ENCODE measurements at places on chromosomes 11 and 22. TPM values are rescaled to one million over a fixed set of nuclear protein-coding genes. Genes with fewer than 3 reads are reported as not detected.
A peak's percentile ranks its signal among the peaks of the same experiment; 100 is the strongest.

- no peaks in the 10 kb centered on the region for H3K27me3 ChIP-seq
- no peak overlapping the region for H3K4me3 ChIP-seq
- no peaks in the 10 kb centered on the region for H3K4me1 ChIP-seq
- no peak for DNase-seq
- H3K36me3 ChIP-seq: peaks cover 59% of the 10 kb centered on the region
Measured at GRCh38 chr11:108693852-108694251, 29.0 kb downstream of the DDX10 start.

DNA sequence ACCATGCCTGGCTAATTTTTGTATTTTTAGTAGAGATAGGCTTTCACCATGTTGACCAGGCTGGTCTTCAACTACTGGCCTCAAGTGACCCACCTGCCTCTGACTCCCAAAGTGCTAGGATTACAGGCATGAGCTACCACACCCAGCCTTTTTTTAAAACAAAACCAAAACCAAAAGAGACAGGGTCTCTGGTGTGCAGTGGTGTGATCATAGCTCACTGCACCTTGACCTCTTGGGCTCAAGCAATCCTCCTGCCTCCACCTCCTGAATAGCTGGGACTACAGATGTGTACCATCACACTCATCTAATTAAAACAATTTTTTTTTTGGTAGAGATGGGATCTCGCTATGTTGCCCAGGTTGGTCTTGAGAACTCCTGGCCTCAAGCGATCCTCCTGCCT is 77.7 kb downstream of the PTPRJ start:
- H3K4me1 ChIP-seq: peaks cover 53% of the 10 kb centered on the region
- no peaks in the 10 kb centered on the region for H3K27me3 ChIP-seq
- H3K27ac ChIP-seq: no peak overlapping the region
- no peak for DNase-seq
- no peak overlapping the region for H3K4me3 ChIP-seq
- no peaks in the 10 kb centered on the region for H3K36me3 ChIP-seq

Gene SAA1
- total RNA-seq: 13.3 TPM

Gene LSP1
- total RNA-seq: 78.2 TPM

- peaks cover 47% of the 10 kb centered on the region for H3K36me3 ChIP-seq
- H3K27me3 ChIP-seq: no peaks in the 10 kb centered on the region
- H3K4me3 ChIP-seq: peak overlapping the region; percentile 98
- peak overlapping the region; percentile 97 for H3K27ac ChIP-seq
- peaks cover 31% of the 10 kb centered on the region for H3K4me1 ChIP-seq
- no peak for DNase-seq
Measured at GRCh38 chr11:65859812-65860277, 388 bp upstream of the MUS81 start.

Gene OR5J2
- not detected for total RNA-seq

Gene ZC3H12C
- 14.8 TPM for total RNA-seq

GRCh38 chr22:40156001-40156516 is 21.7 kb upstream of the TNRC6B start:
- peaks cover 5% of the 10 kb centered on the region for H3K4me1 ChIP-seq
- H3K27ac ChIP-seq: no peak overlapping the region
- no peak overlapping the region for H3K4me3 ChIP-seq
- no peaks in the 10 kb centered on the region for H3K36me3 ChIP-seq
- H3K27me3 ChIP-seq: no peaks in the 10 kb centered on the region
- DNase-seq: no peak

DNA sequence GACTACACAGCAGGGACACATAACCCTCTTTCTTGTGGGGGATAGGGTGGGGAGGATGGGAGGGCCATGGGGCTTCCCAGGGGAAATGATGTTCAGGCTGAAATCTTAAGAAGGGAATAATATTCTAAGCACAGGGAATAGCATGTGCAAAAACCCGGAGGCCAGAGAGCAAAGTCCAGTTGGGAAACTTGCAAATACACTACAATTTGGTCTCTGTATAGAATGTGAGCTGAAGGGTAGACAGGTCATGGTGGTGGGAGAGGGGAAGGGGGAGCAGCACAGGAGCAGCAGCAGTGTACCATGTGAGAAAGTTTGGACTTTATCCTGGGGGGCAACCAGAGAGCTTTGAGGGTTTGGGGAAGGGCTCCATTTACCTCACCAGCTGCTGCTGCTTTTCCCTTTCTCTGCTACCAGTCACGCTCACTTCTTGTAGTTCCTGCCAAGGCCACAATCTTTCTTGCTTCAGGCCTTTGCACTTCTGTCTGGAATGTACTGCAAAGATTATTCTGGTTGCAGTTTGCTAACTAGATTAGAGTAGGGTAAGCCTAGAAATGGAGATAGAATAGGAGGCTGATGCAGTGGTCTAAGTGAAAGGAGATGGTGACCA is 43.0 kb downstream of the KREMEN1 start:
- H3K27ac ChIP-seq: no peak overlapping the region
- no peak for DNase-seq
- peaks cover 2% of the 10 kb centered on the region for H3K4me1 ChIP-seq
- H3K4me3 ChIP-seq: no peak overlapping the region
- no peaks in the 10 kb centered on the region for H3K36me3 ChIP-seq
- no peaks in the 10 kb centered on the region for H3K27me3 ChIP-seq

Gene VSIG10L2
- not detected for total RNA-seq

DNA sequence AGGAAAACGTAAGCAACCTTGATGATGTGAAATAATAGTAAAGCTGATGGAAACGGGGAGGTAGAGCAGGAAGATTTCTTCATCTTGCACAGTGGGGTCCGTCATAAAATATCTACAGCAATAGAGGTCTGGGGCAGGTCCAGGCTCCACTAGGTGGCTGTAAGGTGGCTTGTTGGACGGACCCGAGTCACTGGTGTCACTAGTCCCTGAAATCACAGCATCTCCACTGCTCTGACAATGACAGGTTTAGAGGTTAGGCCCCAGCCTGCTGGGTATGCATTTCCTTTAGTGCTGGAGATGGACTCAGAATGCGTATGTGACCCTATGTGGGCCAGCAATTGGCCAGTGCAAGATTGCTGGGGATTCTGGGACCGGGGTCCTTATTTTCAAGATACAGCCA is 25.2 kb upstream of the CLDN5 start:
- H3K36me3 ChIP-seq: no peaks in the 10 kb centered on the region
- no peaks in the 10 kb centered on the region for H3K4me1 ChIP-seq
- no peak overlapping the region for H3K27ac ChIP-seq
- H3K27me3 ChIP-seq: no peaks in the 10 kb centered on the region

GRCh38 chr11:132559331-132560036 is 972.8 kb downstream of the OPCML start:
- H3K27ac ChIP-seq: no peak overlapping the region
- no peak for DNase-seq
- H3K36me3 ChIP-seq: no peaks in the 10 kb centered on the region
- no peaks in the 10 kb centered on the region for H3K27me3 ChIP-seq
- no peak overlapping the region for H3K4me3 ChIP-seq

Gene IL18
- 49.9 TPM for total RNA-seq

DNA sequence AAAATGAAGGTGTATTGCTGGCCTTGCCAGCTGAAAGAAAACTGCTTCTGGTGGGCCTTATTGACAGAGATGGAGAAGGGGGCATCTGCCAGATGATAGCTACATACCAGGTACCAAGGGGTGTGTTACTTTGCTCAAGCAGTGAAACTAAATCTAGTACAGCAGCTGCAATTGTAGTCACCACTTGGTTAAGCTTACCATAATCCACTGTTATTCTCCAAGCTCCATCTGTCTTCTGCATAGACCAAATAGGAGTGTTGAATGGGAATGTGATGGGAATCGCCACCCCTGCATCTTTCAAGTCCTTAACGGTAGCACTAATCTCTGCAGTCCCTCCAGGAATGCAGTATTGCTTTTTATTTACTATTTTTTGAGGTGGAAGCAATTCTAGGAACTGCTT is 45.8 kb upstream of the LIN7C start:
- no peak for DNase-seq
- H3K36me3 ChIP-seq: no peaks in the 10 kb centered on the region
- no peak overlapping the region for H3K27ac ChIP-seq
- no peaks in the 10 kb centered on the region for H3K27me3 ChIP-seq
- no peak overlapping the region for H3K4me3 ChIP-seq
- H3K4me1 ChIP-seq: no peaks in the 10 kb centered on the region

- no peaks in the 10 kb centered on the region for H3K36me3 ChIP-seq
- H3K4me3 ChIP-seq: no peak overlapping the region
- H3K27ac ChIP-seq: no peak overlapping the region
- DNase-seq: no peak
- peaks cover 31% of the 10 kb centered on the region for H3K4me1 ChIP-seq
- H3K27me3 ChIP-seq: no peaks in the 10 kb centered on the region
Measured at GRCh38 chr11:86459002-86459385, 84.3 kb downstream of the CCDC81 start.

DNA sequence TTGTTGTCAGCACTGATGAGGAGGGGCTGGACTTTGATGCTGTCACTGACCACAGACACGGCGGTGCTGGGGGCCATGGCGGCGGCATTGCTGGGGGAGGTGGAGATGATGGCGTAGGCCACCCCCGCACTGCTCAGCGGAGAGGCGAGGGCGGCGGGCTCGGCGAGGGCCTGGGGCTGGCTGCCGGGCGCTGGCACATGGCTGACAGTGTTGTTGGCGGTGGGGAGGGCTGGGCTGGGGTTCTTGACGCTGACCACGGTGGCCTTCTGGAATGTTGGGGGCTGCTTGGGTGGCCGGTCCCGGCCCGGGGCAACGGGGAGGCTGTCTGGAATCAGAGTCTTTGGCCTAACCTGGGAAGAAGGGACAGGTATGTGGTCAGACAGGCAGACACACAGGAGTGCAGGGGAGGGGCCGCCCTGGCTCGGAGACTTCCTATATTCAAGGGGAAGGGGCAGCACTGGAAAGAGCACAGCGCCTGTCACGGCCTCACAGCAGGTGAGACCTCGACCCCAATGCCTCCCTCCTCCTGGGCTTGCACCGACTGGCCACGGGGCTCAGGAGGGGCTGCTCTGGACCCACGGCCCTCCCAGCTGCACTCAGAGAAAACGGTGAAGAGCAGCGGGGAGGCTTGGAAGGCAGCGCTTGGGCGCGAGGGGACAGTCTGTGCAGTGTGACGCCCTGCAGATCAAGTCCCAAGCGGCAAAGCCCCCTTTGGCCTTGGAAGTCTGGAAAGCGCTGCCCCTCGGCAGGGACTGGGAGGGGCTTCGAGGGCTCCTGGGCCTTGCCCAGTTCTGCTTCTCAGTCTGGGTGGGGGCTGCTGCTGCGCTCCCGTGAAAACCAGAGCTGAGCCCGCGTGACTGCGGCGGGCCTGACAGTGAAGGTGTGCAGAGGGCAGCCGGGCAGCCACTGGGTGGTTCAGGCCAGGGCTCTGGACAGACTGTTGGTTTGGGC is 93.2 kb downstream of the PHF21B start:
- peak; percentile 54 for DNase-seq
- no peak overlapping the region for H3K27ac ChIP-seq
- no peak overlapping the region for H3K4me3 ChIP-seq
- H3K36me3 ChIP-seq: no peaks in the 10 kb centered on the region
- no peaks in the 10 kb centered on the region for H3K27me3 ChIP-seq

DNA sequence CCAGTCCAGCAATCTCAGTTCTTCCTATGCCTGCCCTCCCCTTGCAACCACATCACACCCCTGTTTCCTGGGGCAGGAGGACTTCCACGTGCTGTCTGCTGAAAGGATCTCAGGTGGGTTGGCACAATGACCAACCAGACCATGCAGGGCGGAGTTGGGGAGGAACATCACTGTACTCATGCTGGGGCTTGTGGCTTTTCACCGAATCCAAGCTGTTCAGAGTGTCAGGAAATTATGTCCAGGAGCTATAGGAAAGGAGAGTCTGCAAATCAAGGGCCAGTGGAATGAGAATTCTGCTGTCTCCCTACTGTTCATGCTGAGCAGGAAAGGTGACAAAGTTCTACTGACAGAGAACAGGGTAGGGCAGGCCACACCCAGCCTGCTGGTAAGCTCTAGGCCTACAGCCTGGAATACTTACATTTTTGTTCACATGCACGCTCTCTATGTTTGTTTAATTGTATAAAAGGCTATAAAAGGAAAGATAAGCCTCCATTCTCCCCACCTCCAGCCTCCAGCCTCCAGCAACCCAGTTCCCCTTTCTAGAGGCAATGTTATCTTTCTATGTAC is 1.7 kb upstream of the PLAAT2 start:
- DNase-seq: no peak
- no peaks in the 10 kb centered on the region for H3K27me3 ChIP-seq
- H3K4me3 ChIP-seq: no peak overlapping the region
- no peaks in the 10 kb centered on the region for H3K36me3 ChIP-seq

DNA sequence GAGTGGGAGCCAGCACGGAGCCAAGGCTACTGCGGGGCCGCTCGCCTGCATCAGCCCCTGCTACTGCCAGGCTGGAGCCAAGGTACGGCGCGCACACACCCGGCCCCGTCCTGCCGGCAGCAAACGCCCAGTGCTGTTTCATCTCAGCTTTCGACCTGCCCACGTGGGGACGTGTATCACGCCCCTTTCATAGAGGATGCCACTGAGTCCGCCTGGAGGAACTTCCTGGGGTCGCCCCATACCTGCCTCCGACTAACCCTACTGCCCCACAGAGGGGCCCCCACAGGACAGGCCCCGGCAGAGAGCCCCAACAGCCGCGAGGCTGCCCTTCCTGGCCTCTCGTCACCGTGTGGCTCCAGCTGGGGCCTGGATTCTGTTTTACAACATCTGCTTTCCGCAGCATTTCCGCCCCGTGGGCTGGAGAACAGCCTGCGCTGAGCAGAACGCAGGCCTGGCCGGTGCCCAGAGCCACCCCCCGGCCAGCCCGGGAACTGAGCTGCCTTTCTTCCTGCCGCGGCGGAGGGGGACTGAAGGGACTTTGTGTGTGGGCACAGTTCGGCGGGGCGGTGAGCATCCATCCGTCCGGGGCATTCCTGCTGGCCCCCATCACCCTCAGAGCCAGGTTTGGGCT is 22.9 kb upstream of the ARHGAP8 start:
- DNase-seq: no peak
- H3K36me3 ChIP-seq: no peaks in the 10 kb centered on the region
- no peaks in the 10 kb centered on the region for H3K27me3 ChIP-seq
- H3K4me3 ChIP-seq: no peak overlapping the region

Gene TMEM41B
- 71.6 TPM for total RNA-seq

GRCh38 chr11:117828611-117829368 is 4.2 kb upstream of the FXYD2 start:
- no peaks in the 10 kb centered on the region for H3K36me3 ChIP-seq
- peak; percentile 69 for DNase-seq
- peak overlapping the region; percentile 58 for H3K27ac ChIP-seq
- H3K4me1 ChIP-seq: peaks cover 36% of the 10 kb centered on the region
- H3K4me3 ChIP-seq: no peak overlapping the region

DNA sequence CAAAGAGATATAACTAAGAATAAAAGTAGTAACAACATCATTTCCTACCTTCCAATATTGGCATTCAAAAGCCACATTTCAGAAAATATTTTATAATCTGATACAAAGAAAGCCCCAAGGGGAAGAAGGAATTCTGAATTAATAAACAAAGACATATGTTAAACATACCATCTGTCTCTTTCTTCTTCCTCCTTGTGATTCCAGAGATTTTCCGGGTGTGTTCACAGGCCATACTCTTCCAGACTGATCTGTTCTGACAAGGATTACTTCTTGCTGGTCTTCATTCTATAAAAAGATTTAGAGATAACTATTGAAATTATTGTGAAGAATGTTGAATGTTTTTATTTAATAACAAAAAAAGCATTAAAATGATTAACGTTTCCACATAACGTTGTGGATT is 65.0 kb downstream of the CWF19L2 start:
- no peaks in the 10 kb centered on the region for H3K27me3 ChIP-seq
- H3K4me3 ChIP-seq: no peak overlapping the region
- H3K4me1 ChIP-seq: no peaks in the 10 kb centered on the region
- H3K27ac ChIP-seq: no peak overlapping the region
- no peak for DNase-seq

Data from upper lobe of right lung (tissue), 1 donor.